G401 (cell line): ENCODE measurements at places on chromosomes 5 and 9. TPM values are rescaled to one million over a fixed set of nuclear protein-coding genes. Genes with fewer than 3 reads are reported as not detected.

GRCh38 chr5:81590498-81591384, 160.2 kb downstream of the SSBP2 start:
- no peak for DNase-seq

GRCh38 chr9:126581893-126582292, 31.8 kb upstream of the LMX1B start:
- no peak for DNase-seq

DNA sequence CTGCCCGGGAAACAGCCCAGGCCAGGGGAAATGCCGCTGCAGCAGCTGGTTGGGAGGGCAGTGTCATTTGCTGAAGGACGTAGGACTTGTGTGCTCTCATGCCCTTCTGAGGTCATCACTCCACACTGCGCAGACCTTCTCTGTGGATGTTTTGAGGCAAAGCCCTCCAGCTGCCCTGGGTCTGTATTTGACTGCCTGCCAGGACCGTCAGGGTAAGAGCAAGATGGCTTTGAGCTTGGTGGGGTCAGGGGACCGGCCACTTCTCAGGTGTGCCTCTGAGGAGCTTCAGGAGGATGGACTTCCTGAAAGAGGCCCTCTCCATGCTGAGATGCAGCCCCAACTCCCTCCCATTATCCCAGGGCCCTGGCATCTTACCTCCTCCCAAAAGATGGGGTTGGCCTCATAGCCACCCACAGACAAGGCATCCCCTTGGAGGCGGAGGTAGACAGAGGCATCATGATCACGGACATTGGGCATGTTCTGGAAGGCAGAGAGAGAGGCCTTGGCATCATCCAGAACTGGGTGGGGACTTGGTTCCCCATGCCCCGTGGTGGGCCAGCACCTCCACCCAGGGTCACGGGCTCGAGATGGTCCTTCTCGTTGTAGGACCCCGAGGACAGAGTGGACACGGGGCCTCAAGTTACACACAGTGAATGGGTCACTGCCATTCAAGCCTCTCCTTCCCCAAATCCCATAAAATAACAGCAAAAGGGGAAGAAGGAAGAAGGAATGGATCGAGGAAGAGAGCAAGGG, 19.4 kb downstream of the SARDH start:
- DNase-seq = no peak

DNA sequence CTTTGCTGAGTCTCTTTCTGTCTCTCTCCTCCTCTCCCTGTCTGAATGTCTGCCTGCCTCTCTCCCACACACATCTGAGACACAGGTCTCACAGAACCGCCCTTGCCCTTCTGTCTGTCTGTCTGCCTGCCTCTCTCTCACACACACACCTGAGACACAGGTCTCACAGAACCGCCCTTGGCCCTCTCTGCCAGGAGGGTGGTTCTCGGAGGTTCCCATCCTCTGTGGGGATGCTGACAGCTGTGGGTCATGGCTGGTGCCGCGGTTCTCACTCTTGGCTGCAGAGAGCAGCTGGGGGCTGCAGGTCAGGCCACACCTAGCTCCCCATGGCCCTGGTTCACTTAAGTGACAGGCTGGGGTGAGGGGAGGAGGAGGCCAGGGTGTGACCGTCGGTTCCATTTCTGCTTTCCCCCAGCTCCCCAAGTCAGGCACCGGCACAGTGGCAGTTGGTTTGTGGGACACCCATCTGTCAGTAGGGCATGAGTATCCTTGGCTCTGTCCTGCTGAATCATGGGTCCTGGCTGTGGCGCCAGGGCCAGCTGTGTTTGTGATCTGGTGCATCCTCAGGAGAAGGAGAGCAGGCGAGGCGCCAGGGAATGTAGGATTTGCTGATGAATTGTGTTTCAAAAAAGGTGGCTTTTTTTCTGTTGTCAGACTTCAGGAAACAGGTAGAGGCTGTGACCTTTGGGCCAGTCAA, 42.3 kb upstream of the CLPTM1L start:
- DNase-seq = no peak

- no peak for DNase-seq
These were observed 25.5 kb downstream of the DDX31 start for GRCh38 chr9:132644251-132644650.

DNA sequence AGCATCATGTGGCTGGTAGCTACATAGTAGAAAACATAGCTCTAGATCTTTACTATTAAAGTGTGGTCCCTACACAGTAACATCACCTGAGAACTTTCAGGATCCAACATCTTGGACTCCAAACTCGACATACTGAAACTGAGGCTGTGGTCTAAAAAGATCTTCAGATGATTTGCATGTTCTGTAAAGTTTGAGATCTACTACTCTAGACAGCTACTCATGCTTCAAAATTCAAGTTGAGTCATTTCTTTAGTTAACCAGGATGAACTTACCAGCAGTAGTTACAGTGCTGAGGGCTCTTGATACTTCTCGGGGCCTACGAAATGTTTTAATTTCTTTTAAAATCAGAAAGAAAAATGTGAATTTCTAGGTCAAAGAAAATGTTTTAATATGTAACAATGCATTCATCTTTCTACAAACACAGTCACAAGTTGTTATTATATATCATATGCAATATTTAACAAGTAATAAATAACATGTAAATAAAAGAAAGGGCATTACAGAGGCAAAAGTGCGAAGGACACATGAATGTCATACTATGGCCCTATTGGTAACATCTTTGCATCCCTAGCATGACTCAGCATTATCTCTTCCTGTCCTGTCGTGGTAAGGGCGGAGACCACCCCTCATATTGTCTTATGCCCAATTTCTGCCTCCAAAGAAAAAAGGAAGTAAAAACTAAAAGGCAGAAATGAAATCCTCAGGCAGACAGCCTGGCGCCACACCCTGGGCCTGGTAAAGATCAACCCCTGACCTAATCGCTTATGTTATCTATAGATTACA, 563.9 kb upstream of the TLE4 start:
- DNase-seq = no peak

DNA sequence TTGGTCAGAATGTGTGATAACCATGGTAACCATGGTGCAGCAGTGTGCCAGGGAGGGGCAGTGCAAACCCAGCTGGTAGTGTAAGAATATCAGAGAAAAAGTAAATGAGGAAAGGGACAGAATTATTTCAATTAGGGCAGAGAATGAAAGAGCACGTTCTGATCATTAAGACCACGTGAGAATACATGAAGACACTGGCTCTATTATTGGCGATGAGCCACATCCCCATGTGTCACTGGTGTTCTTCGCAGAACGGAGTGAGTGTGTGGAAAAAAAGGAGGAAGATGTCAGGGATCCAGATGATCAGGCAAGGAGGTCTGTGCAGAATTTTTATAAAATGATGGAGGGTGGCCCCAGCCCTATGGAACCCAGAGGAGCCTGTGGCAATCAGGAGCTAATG, 315.5 kb downstream of the SEMA5A start:
- no peak for DNase-seq

GRCh38 chr5:1663186-1663585, 136.5 kb downstream of the MRPL36 start:
- no peak for DNase-seq

DNA sequence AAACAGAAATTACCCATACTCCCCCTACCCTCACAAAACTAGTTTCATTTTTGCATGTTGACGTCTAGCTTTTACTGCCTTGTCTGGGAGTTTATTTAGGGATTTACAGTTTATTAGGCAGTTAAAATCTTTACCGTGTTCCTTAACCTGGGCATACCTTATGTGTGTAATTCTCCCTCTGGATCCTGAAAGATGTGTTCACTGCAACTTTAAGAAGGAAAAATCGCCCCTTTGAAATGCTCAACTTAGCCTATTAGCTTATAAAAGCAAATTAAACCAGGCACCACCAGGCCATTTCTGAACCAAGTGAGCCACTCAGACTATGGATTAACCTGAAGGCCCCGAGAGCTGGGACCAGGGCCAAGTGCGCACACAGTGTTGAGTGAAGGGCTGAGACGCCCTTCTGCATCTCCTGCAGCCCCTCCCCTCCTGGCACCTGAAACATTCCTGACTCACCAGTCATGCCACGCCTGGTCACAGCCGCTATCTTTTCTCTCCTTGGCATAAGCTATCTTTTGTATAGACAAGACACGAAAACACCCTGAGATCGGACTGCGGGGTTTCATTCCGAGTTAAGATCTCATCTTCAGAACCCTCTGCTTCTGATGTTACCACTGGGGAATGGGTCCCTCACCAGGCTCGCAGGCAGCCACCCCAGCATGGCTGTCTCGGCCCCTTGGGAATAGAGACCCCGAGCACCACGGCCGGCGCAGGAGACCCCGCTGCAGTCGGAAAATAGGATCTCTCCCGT, 111.9 kb downstream of the ROR2 start:
- no peak for DNase-seq

- no peak for DNase-seq
These were observed 8.6 kb upstream of the OXCT1 start for GRCh38 chr5:41878643-41879478.

DNA sequence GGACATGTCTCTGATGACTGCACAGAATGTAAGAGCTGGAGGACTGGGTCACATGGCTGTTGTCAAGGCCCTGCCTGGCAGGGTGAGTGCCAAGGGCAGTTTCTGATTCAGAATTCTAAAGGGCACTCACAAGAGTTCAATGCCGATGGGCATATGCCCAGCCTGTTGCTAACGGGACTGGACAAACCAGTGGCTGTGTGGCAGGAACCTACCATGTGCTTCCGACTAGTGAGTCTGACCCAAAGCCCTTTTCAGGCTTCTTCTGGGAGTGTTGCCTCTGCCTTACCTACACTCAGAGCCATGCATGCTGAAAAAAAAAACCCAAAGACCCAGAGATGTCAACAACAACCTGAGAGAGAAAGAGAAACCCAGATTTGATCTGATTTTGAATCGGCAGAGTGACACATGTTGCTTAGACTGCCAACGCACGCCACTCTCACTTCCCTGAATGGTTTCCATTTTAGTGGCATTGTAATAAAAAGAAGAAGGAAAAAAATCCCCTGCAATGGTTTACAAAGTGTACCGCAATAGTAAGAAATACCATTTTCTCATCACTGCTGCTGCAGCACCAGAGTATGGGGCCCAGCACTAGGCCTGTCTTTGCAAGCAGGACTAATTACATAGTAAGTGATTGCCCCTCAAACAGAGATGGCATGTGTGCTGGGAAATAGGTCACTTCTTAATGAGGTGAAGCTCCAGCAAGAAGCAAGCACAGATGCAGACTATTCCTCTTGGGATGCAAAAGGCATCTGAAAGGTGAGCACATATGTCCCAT, 194.3 kb downstream of the PALM2AKAP2 start:
- peak; percentile 1 for DNase-seq

GRCh38 chr9:29241320-29241719, 1668.0 kb upstream of the C9orf72 start:
- no peak for DNase-seq

GRCh38 chr5:108749128-108749861, 1.6 kb downstream of the FER start:
- DNase-seq = peak; percentile 60

GRCh38 chr5:118561971-118562370, 426.4 kb downstream of the DTWD2 start:
- no peak for DNase-seq

DNA sequence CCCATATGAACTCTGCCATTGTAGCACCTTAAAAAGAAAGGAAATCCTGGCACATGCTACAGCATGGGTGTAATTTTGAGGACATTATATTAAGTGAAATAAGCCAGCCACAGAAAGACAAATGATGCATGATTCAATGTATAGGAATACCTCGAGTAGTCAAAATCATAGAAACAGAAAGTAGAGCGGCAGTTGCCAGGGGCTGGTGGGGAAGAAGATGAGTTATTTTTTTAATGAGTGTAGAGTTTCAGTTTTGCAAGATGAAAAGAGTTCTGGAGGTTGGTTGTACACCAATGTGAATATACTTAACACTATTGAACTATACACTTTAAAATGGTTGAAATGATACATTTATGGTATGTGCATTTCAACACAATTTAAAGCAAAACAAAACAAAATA, 133.0 kb downstream of the ZDHHC21 start:
- no peak for DNase-seq

- no peak for DNase-seq
These were observed 84.3 kb upstream of the MELK start for GRCh38 chr9:36488389-36488756.

DNA sequence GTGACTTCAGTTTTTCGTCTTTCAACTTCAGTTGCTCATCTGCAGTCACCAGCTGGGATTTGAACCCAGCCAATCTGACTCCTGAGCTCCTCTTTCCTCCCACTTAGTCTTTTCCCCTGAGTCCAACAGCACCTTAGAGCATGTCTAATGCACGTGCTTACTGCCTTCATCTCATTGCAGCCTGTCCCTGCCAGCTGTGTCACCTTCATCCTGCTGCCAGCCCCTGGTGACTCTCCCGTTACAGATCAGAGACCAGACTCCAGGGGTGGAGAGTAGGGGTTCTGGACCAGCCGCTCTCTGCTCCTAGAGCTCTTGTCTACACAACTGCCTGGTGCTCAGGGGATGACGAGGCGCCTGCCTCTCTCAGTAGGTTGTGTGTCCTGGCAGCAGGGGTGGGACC, 132.9 kb upstream of the LMX1B start:
- DNase-seq = no peak

The OR2S2 gene
- not detected in 2 replicates for total RNA-seq

The WDR38 gene
- total RNA-seq = 0.62 TPM in 1 of 2 replicates, not detected in the other

The NR2F1-AS1 gene
- total RNA-seq = 20.8 and 23.0 TPM in 2 replicates

The HRH2 gene
- total RNA-seq = not detected in 2 replicates
